Vagina (tissue), 2 donors: ENCODE measurements at places on chromosomes 7 and 10.

GRCh38 chr10:31062856-31063255 is 31.2 kb upstream of the ZNF438 start:
- no peak for DNase-seq
- peak overlapping the region; percentile 65 for H3K27ac ChIP-seq
- no peaks in the 10 kb centered on the region for H3K36me3 ChIP-seq
- H3K4me3 ChIP-seq, result no peak overlapping the region
- peaks cover 31% of the 10 kb centered on the region for H3K4me1 ChIP-seq
- no peaks in the 10 kb centered on the region for H3K27me3 ChIP-seq

GRCh38 chr7:45193828-45194227 is 36.2 kb downstream of the RAMP3 start:
- H3K4me3 ChIP-seq, result no peak overlapping the region
- DNase-seq, result no peak
- H3K36me3 ChIP-seq, result no peaks in the 10 kb centered on the region
- H3K27me3 ChIP-seq, result no peaks in the 10 kb centered on the region
- no peaks in the 10 kb centered on the region for H3K4me1 ChIP-seq
- no peak overlapping the region for H3K27ac ChIP-seq

DNA sequence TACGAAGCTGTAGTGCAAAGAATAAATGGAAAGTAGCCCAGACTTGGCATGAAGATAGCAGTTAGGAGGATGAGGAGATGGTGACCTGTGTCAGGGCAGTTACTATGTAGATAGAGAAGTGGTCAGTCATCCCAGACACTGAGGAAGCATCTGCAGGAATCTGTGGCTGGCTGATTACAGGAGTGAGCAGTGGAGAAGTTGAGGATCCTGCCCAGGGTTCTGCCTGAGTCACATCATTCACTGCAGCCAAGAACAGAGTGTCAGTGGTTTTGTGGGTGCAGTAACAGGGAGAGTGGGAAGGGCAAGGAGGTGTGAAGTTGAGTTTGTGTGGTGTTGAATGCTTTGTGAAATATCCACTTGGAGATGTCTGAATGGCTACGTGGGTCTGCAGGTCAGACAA is 676.4 kb upstream of the NRP1 start:
- DNase-seq, result no peak
- H3K27me3 ChIP-seq, result no peaks in the 10 kb centered on the region
- no peaks in the 10 kb centered on the region for H3K36me3 ChIP-seq
- no peak overlapping the region for H3K27ac ChIP-seq

- no peak for DNase-seq
- H3K27me3 ChIP-seq, result no peaks in the 10 kb centered on the region
- peaks cover 7% of the 10 kb centered on the region for H3K4me1 ChIP-seq
- H3K27ac ChIP-seq, result no peak overlapping the region
- H3K4me3 ChIP-seq, result no peak overlapping the region
- no peaks in the 10 kb centered on the region for H3K36me3 ChIP-seq
Observed at GRCh38 chr7:20280475-20281351, 50.0 kb upstream of the ITGB8 start.

DNA sequence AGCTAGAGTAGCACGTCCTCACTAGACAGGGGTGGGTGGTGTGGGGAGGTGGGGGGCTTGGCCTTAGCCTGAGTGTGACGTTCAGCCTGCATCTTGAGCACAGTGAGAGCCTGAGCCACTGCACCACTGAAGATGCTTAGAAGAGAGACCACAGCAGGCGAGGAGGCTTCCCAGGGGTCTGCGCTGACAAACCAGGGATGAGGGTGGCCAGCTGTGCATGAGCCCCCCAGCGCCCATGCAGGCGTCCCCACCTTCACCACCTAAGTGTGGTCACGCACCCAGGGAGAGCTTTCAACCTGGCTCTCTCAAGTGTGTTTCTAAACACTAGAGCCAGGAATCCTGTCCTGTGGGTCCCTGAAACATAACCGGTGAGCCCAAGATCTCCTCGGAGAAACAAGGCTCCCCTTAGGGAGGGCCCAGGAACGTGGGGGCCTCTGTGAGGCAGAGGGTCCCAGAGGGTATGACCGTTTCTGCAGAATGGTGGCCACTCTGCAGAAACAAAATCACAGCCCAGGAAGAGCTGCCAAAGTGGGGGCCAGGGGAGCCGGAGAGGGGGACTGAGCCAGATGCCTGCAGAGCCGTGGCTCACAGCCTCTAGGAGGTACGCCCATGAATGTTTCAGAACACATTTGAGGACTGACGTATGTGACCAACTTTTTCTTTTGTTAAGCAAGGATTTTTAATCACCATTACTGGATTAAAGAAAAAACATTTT is 85.2 kb upstream of the INSIG1 start:
- H3K27ac ChIP-seq, result no peak overlapping the region
- no peak for DNase-seq
- no peak overlapping the region for H3K4me3 ChIP-seq
- no peaks in the 10 kb centered on the region for H3K27me3 ChIP-seq

DNA sequence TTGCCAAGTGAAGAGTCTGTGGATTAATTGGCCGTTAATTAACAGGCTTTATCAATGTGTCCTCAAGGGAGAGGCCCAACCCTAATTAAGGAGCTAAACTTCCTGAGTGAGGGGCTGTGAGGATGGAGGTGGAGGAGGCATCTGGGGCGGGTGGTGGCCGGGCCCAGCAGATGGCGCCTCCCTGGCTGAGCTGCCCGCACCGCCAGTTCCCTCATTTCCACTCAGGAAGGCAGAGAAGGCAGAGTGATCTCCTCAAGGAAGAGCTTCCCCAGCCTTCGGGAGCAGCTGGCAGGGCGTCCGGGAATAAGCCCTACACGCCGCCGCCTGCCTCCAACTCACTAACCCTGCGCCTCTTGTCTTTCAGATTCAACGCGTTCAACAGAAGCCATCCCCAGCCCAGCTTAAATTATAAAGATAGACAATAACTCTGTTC is 112.2 kb downstream of the CYTH3 start:
- no peak overlapping the region for H3K4me3 ChIP-seq
- H3K27ac ChIP-seq, result no peak overlapping the region

DNA sequence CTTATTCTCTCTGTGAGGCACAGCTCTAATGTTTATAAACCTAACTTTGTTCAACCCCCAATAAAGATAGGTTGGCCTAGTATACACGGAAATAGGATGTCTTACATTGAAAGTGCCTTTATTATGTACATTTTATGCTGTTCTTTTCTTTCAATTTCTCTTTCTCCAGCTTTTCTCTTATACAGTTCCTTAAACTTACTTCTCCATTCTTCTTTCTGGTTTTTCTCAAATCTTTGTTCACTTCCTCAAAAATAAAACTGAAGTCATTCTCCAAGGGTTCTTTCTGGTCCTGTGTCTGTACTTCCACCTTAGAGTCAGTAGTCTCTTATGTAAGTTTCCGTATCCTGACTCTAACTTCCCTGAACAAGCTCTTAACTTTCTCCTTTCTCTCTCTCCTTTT is 29.2 kb upstream of the NAMPT start:
- no peaks in the 10 kb centered on the region for H3K36me3 ChIP-seq
- H3K27ac ChIP-seq, result no peak overlapping the region
- H3K4me1 ChIP-seq, result no peaks in the 10 kb centered on the region
- H3K27me3 ChIP-seq, result no peaks in the 10 kb centered on the region
- H3K4me3 ChIP-seq, result no peak overlapping the region

GRCh38 chr7:110448918-110449317 is 642.0 kb upstream of the LRRN3 start:
- no peaks in the 10 kb centered on the region for H3K4me1 ChIP-seq
- H3K4me3 ChIP-seq, result no peak overlapping the region
- no peak overlapping the region for H3K27ac ChIP-seq
- no peaks in the 10 kb centered on the region for H3K36me3 ChIP-seq
- no peak for DNase-seq

GRCh38 chr7:55962014-55962413 is 2.4 kb upstream of the NIPSNAP2 start:
- no peaks in the 10 kb centered on the region for H3K36me3 ChIP-seq
- H3K27ac ChIP-seq, result no peak overlapping the region
- no peaks in the 10 kb centered on the region for H3K27me3 ChIP-seq
- H3K4me1 ChIP-seq, result peaks cover 29% of the 10 kb centered on the region

GRCh38 chr7:157897681-157898080 is 560.9 kb downstream of the DNAJB6 start:
- H3K4me1 ChIP-seq, result peaks cover 5% of the 10 kb centered on the region
- no peak overlapping the region for H3K27ac ChIP-seq
- H3K27me3 ChIP-seq, result no peaks in the 10 kb centered on the region
- H3K4me3 ChIP-seq, result no peak overlapping the region

GRCh38 chr10:76080451-76080850 is 649.0 kb downstream of the LRMDA start:
- no peak for DNase-seq
- no peak overlapping the region for H3K27ac ChIP-seq
- H3K27me3 ChIP-seq, result no peaks in the 10 kb centered on the region
- H3K4me3 ChIP-seq, result no peak overlapping the region

GRCh38 chr10:31299119-31299518 is 19.9 kb upstream of the ZEB1 start:
- no peaks in the 10 kb centered on the region for H3K36me3 ChIP-seq
- H3K27ac ChIP-seq, result no peak overlapping the region
- H3K4me3 ChIP-seq, result no peak overlapping the region
- DNase-seq, result no peak
- no peaks in the 10 kb centered on the region for H3K4me1 ChIP-seq

GRCh38 chr10:31947144-31947926 is 18.7 kb upstream of the ARHGAP12 start:
- DNase-seq, result no peak
- H3K4me1 ChIP-seq, result peaks cover 5% of the 10 kb centered on the region
- peak overlapping the region; percentile 53 for H3K27ac ChIP-seq
- no peak overlapping the region for H3K4me3 ChIP-seq
- no peaks in the 10 kb centered on the region for H3K36me3 ChIP-seq

DNA sequence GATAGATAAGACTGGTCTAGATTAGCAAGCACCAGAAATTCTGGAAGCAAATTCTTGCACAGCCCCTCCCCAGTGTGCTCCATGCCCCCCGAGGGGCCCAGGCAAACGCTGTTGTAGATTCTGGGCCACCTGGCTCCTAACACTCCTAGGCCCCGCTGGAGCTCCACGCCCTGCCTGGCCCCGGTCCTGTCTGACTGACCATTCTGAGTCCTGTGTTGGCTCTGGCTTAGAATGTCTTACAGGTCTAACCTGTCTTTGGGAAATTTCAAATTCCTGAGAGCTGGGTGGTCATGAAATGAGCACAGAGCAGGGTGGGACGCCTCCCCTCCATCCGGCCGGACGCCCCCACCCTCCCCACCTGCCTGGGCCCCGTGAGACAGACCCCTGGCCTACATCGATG is 12.6 kb upstream of the OPALIN start:
- H3K27me3 ChIP-seq, result no peaks in the 10 kb centered on the region
- no peak overlapping the region for H3K27ac ChIP-seq
- no peaks in the 10 kb centered on the region for H3K36me3 ChIP-seq
- DNase-seq, result no peak
- H3K4me3 ChIP-seq, result no peak overlapping the region

DNA sequence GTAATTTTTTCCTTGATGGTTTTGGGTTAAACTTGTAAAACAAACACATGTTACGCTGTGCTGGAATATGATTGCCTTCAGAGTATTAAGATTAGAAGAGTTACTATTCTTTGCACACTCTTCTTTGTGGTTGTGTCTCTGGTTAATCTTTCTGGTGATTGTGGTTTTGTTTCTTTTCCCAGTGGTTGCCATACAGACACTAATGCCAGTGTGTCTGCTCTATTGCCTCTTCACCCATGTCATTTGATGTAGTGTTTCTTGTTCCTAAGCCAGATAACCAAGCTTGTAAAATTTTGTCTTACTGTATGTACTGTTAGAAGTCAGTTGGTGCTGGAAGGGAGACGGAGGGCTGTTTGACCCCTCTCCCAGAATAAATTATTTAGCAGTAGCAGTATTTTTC is 124.8 kb downstream of the PHTF2 start:
- H3K4me1 ChIP-seq, result no peaks in the 10 kb centered on the region
- no peak overlapping the region for H3K4me3 ChIP-seq

DNA sequence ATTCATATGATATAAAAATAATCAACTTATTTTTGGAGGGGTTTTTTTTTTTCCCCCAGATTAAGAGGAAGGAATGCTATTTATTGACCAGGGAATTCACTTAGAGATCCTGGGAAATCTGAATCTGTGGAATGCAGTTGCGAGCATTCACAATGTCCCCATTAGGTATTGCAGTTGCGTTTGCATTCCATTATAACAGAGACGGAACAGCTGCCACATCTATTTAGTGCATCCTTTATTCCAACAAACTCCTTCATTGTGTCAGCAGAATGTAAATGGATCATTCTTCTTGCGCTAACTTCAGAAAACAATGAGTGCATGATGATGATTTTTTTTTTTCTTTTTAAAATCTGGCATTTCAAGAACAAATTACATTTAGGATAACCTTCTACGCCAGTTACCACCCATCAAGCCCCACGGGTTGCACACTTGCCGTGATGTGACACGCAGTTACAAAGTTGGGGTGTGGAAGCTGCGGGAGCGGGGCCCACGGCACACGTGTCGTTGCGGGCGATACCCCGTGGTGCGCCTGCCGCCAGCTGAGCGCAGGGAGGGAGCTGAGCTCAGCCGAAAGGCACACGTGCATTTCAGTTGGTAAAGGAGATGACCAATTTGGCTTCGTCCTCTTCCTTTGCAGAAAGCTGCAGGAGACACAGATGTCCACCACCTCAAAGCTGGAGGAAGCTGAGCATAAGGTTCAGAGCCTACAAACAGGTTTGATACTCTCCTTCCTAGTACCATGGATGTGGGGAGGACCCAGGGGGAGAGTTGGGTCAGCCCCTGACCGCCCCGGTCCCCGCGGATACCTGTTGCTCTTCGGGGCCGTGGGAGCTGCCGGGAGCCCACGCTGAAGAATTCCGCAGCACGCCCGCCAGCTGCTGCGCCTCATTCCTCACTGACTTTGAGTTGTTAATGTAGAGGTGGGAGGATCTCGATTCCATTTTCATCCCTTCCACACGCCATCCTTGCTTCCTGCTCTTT is 175.3 kb upstream of the SH2B2 start:
- peaks cover 21% of the 10 kb centered on the region for H3K36me3 ChIP-seq
- H3K4me1 ChIP-seq, result no peaks in the 10 kb centered on the region
- no peaks in the 10 kb centered on the region for H3K27me3 ChIP-seq
- H3K4me3 ChIP-seq, result no peak overlapping the region
- DNase-seq, result no peak
- no peak overlapping the region for H3K27ac ChIP-seq

DNA sequence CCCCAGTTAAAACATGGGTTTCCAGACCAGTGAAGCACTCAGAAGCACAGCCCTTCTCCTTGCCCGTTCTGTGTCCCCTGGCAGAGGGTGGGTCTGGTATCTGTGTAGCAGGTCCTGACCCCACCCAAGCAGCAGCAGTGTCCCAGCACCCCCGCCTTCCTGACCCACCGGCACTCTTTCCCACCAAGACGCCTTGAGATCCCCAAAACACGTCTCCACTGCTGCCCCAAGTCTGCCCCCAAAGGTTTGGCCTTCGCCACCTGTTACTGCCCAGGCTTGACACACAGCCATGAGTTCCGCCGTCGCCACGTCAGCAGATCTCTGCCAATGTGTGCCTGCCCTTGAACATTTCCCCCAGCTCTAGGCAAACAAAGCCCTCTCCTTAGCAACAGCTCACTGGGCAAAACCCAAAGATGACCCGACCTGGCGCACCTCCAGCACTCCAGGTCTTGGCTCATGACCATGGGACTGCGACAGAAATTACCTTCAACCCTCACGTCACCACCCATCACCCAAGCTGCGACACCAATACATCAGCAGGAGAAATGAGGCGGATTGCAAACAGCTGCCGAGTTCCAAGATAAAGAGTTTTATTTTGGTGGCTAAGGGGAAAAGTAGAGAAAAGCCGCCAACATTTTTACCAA is 75.6 kb downstream of the CTBP2 start:
- H3K27ac ChIP-seq, result peak overlapping the region; percentile 52
- DNase-seq, result no peak
- no peaks in the 10 kb centered on the region for H3K27me3 ChIP-seq
- H3K36me3 ChIP-seq, result no peaks in the 10 kb centered on the region
- H3K4me3 ChIP-seq, result no peak overlapping the region
- H3K4me1 ChIP-seq, result peaks cover 56% of the 10 kb centered on the region

GRCh38 chr7:130494431-130494858 is 2.6 kb downstream of the MEST start:
- no peaks in the 10 kb centered on the region for H3K27me3 ChIP-seq
- DNase-seq, result no peak
- peaks cover 19% of the 10 kb centered on the region for H3K4me1 ChIP-seq
- H3K27ac ChIP-seq, result no peak overlapping the region
- H3K4me3 ChIP-seq, result no peak overlapping the region
